ENCODE measurements at places on chromosomes 2 and 18.

GRCh38 chr18:26479681-26480079 lies 68.7 kb downstream of the KCTD1 start:
- no peak for DNase-seq

DNA sequence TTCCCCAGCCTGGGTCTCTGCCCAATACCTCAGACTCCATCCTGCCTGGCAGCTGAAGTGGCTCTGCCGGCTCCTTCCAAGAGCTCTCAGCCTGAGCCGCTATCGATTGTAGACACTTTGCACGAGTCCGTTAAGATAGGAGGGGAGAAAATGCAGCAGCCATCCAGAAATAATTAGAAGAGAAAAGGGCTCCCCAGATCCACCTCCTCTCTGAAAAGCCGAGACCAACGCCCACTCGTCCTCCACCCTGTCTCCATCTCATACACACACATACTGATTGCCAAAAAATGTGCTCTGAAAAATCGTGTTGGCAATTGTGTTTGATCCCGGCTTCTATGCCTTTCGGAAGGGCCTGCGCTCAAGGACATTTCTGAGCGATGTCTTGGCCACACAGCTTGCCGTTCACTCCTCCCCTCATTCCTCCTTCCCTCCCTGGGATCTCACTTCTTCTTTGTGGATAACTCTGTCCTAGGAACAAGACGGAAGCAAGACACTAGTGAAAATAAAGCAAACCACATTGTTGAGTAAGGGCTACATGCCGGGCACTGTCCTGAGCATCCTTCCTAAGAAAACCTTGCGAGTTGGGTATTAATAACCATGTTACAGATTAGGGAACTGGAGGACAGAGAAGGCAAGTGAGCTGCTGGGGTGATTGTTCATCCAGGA lies 372.8 kb upstream of the MYT1L start:
- DNase-seq, result no peak

- no peak for DNase-seq
Measured at GRCh38 chr2:53452400-53452799, 315.2 kb upstream of the CHAC2 start.

GRCh38 chr2:202046572-202046971 lies 12.9 kb downstream of the FZD7 start:
- DNase-seq, result no peak

DNA sequence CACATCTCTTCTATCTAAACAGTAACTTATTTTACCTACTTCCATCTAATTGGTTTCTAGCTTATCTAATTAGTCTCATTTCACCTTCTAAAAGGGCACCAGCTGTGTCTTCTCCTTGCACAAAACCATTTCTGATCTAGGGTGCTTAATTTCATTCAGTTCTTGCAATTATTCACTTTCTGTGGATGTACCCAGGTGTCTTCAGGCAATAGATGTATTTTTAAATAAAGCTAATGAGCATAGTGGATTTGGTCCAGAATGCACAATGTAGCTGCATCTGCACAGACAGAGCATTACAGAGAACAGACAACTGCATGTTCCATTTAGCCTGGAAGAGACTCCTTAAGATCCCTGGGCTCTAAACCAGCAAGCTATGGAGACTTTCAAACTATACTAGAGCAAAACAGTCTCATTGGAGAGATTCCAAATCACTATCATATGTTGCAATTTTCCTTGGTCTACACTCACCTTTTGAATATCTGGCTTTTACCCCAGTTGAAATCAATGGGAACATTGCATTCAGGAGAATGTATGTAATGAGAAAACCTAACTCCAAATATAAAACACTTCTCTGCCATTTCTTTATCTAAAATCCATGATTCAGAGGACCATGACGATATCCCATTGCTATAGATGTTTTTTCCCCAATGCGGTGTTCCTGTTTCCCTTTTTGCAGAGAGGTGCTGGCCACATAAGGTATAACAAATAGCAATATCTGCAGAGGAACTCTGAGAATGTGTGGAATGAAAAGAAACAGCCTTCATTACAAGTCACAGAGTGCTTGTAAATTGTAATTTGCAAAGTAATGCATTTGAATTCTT lies 3.5 kb upstream of the RFX8 start:
- no peak for DNase-seq

GRCh38 chr2:37250869-37251740 lies 19.6 kb downstream of the NDUFAF7 start:
- DNase-seq, result no peak

DNA sequence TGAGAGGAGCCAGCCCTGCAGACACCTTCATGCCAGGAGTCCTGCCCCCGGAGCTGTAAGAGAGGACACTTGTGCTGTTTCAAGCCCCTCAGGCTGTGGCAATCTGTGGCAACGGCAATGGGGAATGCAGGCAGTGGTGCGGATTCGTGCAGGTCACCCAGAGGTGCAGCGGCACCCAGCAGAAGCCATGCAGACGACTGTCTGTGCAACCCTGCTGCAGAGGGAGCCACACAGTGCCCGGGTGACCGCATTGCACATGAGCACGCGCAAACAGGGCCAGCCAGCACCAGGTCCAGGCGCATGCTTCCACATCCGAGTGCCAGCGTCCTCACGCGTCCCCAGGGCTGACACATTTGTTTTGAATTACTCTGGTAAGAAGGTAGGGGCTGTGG lies 84.8 kb upstream of the GPC1 start:
- DNase-seq, result no peak

- DNase-seq, result no peak
Measured at GRCh38 chr2:150762571-150762970, 275.1 kb upstream of the RND3 start.

DNA sequence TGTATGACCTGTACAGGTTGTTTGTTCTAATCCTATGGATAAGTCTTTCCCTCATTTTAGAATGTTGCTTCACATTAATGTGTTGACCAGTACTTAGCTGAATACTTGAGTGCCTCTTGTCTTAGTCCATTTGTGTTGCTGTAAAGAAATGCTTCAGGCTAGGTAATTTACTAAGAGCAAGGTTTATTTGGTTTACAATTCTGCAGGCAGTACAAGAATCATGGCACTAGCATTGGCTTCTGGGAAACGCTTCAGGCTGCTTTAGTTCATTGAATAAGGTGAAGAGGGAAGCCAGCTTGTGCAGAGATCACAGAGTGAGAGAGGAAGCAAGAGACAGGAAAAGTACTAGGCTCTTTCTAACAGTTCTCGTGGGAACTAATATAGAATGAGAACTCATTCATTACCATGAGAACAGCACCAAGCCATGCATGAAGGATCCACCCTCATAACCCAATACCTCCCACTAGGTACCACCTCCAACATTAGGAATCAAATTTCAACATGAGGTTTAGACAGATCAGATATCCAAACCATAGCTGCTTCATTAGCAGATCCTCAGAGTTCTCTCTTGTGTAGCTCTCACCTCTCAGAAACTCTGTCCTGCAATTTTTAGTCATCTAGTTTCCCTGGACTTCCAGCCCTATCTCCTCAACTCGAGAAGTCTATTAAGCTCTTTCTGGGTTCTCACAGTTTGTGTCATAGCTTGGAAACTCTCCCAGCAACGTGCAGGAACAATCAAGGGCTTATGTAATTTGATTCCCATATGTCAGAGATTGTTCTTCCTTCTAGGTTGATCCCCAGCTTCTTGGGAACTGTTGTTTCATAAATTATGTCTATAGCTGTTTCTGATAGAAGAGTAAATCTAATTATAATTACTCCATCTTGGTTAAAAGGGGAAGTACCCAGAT lies 2082.3 kb upstream of the CELF4 start:
- no peak for DNase-seq

DNA sequence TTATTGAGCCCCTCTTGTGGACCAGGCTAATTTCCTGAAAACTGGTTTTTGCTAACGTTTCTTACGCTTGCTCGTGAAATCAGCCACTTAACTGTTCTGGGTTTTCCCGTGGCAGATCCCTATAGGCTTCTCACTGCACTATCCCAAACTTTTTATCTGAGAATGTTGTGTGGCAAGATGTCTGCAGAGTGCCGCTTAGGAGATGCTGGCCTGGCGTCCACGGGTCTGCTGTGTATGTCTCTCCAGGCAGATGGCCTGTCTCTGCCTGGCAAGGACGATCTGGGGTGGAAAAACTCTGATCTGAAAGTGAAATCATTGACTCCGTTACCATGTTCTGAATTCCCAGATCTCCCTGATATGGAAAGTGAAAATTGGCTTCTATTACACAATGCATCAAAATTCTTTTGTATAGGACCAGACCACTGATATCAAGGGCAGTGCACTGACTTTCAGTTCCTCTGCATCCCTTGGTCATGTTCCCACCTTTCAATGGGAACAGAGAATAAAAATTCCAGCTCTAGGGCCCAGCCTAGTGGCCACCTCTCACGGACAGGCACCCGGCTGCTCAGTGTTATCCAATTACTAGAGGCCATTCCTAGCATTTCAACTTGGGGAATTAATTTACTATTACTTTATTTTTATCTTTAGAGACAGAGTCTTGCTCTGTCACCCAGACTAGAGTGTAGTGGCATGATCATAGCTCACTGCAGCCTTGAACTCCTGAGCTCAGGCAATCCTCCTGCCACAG lies 154.6 kb downstream of the ACOXL start:
- DNase-seq, result no peak

GRCh38 chr2:209495855-209496585 lies 72.2 kb downstream of the MAP2 start:
- no peak for DNase-seq

DNA sequence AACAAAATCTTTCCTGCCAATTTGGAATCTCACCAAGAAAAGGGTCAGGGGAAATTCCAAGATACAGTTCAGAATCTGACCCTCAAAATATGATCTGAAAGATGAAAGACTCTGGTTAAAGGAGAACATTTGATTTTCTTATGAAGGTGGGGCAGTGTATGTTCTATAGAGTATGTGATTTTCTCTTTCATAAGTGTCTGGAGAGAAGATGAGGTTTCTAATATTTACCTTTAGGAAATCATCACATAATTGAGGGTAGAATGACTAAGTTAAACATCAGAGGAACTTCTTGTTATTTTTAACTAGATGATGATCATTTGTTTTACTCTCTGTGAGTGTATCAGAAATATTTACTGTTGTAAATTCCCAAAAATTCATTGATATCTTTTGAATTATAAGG lies 27.8 kb upstream of the MBOAT2 start:
- no peak for DNase-seq

DNA sequence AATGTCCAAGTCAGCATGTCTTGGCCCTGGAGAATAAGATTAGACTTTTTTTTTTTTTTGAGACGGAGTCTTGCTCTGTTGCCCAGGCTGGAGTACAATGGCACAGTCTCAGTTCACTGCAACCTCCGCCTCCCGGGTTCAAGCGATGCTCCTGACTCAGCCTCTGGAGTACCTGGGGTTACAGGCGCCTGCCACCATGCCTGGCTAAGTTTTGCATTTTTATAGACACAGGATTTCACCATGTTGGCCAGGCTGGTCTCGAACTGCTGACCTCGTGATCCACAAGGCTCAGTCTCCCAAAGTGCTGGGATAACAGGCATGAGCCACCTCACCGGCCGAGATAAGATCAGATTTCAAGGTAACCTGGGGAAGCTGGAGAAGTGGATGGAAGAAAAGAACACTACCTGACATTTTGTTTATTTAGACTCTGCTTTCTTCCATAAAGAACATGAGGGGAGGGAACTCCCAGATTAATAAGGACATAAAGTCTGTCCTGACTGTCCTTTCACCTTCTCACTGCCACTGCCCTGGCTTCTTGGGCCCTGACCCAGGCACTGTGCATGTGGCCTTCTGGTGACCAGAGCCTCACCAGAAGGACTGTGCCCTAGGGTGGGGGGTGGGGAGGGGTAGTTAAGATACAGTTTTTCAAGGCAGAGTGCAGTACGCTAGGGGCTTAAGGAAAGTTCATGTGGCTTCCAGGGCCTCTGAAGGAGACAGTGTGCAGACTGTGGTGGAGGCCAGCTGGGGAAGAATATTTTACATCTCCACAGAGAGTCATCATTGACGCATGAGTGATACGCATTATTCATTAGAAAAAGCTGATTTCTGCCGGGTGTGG lies 4.8 kb upstream of the IMPA2 start:
- DNase-seq, result no peak

- no peak for DNase-seq
Measured at GRCh38 chr2:195419033-195419432, 238.0 kb upstream of the SLC39A10 start.

GRCh38 chr2:38146275-38146906 lies 70.4 kb upstream of the CYP1B1 start:
- no peak for DNase-seq

- no peak for DNase-seq
Measured at GRCh38 chr2:19580830-19581229, 222.4 kb upstream of the OSR1 start.

DNA sequence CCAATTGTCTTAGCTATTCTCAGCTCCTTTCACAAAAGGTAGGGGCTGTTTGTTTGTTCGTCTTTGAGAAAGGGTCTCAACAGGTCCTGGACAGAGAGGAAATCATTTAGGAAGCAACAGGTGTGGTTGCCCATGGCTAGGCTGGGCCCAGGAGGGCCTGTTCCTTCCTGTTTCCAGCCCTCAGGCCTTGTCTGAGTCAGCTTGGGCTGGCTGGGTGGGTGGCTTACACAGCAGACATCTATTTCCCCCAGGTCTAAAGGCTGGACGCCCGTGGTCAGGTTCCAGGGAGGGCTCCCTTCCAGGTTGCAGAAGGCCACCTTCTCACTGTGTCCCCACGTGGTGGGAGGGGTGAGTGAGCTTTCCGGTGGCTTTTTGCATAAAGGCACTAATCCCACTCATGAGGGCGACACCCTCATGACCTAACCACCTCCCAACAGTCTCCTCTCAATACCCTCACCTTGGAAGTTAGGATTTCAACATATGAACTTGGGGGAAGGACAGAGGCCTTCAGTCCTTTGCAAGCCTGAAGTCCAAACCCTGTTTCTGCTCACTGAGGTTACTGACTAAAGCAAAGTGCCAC lies 45.5 kb downstream of the ARHGEF4 start:
- no peak for DNase-seq

GRCh38 chr18:41731884-41732283 lies 223.2 kb upstream of the PIK3C3 start:
- DNase-seq, result no peak

DNA sequence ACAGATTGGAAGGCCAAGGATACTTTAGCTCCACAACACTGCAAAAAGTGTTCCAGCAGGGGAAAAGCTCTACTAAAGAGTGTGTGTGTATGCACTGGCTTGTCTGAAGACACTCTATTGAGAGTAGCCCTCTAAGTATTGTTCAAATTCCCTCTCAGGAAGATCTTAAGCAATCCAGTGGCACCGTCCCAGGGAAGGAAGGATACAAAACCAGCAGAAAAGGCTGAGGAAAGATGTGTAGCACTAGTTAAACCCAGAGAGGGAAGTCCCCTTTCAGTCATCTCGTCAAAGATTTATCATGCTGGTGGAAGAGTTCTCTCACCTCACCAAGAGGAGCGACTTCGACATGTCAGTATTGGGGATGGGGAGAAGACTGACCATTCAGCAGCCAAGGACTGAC lies 50.5 kb downstream of the DHRS9 start:
- DNase-seq, result no peak

DNA sequence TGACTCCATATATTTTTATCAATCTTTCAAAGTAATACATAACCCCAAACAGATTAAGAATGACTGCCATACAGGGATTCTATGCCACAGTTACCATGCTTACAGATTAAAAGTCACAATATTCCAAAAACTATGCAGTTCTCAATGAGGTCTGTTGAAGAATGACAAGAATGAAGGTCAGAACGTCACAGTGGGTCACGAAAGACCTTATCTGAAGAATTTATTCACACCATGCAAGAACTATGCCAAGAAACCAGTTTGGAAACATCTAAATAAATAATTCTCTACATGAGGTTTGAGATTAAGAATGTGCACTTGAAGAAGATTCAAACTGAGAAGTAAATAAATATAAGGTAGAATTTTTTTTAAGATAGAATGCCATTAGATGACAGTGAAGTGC lies 253.3 kb downstream of the EXOC6B start:
- no peak for DNase-seq
